ENCODE measurements at places on chromosomes 4 and X.
A peak's percentile ranks its signal among the peaks of the same experiment; 100 is the strongest.

GRCh38 chr4:25172961-25173915, 13.0 kb upstream of the SEPSECS start:
- DNase-seq: peak; percentile 96

DNA sequence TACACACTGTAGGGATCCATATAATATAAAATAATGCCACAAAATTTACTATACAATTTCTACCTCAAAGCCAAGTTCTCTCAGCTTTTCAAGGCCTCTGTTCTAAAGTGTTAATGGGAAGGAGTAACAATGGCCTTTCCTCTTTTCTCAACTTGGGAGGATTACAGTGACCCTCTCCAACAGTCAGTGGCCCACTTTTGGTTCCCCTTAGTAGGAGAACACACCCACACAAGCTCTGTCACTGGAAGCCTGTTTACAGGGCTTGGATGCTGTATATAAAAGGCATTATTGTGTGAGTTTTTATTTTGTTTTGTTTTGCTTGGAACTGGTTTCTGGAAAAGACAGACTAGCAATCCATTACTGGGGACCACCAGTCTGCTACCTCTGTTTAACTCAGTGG, 1.8 kb downstream of the ARHGEF6 start:
- DNase-seq: no peak

DNA sequence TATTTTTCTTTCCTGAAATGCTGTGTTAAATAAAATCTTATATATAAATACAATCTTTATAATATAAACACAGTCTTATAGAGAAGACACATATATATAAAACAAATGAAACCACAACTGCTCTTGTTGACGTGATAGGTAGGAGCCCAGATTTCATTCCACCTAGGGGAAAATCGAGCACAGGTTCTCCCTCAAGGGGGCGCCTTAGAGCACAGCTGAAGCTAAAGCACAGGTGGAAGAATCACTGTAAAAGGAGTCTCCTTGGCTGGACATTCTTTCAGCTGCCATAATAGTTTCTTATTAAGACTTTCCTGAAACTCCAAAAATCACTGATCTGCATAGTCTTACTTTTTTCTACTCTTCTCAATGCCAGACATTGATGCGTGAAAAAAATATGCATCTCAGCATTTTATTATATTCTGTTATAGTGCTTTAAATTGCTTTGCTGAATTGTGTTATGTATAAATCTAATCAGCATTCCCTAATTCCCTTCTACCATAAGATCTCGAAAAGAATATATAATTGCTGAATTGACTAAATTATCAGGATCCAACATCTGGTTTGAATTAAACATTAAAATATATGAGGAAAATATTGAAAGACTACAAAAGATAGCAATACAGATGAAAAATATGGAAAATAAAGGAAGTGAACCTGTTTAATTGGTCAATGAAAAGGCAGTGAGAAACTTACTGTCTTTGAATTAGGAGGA, 25.5 kb upstream of the RXFP1 start:
- DNase-seq: no peak

DNA sequence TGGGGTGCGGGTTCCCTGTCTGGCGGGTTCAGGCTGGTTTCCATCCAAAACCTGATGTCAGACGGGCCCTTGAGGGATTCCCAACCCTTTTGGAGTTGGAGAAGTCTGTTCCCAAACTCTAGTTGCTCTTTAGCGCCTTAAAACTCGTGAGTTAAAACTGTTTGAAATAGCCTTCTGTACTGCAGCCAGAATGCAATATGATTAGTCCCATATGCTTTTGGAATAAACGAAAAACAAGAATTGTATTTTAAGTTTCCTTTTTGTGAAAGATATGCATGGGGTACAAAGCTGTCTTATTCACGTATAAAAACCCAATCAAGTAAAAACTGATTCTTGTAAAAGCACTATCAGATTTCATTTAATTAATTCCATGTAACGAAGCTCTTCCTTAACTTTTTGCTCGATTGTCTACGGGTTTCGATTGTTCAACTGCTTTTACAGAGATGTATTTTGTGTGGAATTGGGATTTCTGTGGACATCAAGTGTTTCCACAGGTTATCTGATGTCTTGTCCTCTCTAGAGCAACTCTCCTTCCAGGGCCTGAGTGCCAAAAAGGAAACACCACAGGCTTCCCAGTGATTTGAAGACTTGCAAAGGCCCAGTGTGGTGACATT, 49.5 kb downstream of the CLDN34 start:
- DNase-seq: no peak

- DNase-seq: no peak
Observed at GRCh38 chr4:986879-987623, at the start of gene IDUA. TSS of gene IDUA (plus strand) at chr4:987044. CDS start at chr4:987085, 41 bp downstream.
